GF-D8 (cell line): ENCODE measurements at places on chromosomes 16 and 17.

- no peak for DNase-seq
Observed at GRCh38 chr17:45782889-45783592, 1.1 kb upstream of the CRHR1 start.

DNA sequence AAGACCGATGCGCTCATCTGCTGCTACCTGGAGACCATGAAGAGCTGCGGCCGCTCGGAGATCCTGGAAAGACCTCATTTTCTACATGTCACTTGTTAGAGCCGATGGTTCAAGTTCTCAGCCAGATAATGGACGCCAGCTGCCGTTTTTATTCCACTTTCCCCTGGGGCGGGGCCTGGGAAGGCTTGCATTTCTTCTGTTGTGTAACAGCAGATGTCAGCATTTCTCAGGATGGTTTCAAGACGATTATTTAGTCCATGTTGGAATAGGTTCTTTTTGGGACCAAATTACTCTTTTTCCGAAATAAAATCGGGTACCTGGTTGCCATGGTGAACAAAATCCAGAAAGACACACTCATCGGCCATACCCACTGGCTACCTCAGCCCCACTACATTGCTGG is 1418.3 kb downstream of the CDH11 start:
- DNase-seq, result no peak

GRCh38 chr17:46053911-46054534 is 55.0 kb downstream of the STH start:
- DNase-seq, result no peak

- no peak for DNase-seq
Observed at GRCh38 chr17:36730857-36731490, 129.6 kb downstream of the MRM1 start.

- no peak for DNase-seq
Observed at GRCh38 chr17:76612465-76612864, 26.8 kb upstream of the ST6GALNAC2 start.

DNA sequence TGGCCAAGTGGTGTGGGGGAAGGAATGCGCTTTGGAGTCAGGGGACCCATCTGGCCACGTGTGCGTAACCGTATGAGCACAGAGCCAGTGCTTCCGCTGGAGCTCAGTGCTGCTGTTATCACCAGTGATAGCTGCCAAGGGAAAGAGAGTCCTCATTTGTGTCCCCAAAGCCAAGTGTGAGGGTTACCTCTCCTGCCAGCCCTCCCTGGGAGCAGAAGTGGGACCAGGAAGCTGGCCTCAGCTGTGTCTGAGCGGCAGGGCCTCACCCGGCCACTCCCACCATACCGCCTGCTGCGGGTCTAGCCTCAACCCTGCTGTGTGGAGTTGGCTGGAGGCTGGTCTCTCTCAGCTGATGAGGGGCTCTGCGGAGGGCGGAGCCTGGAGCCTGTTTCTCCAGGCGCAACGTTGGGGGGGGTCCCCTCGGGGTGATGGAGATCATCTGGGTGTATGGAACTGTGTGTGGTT is 44.5 kb downstream of the MEAK7 start:
- DNase-seq, result no peak
